ENCODE measurements at places on chromosomes 16 and 17. TPM values are rescaled to one million over a fixed set of nuclear protein-coding genes. Genes with fewer than 3 reads are reported as not detected.

HOXB5 gene
- 1.6 TPM for total RNA-seq

C16orf54 gene
- not detected for total RNA-seq

RAC3 gene
- 37.7 TPM for total RNA-seq

SOX8 gene
- 2.2 TPM for total RNA-seq

CKLF gene
- total RNA-seq: 61.6 TPM

PRSS53 gene
- total RNA-seq: 0.64 TPM

CRHR1 gene
- total RNA-seq: 0.07 TPM

NPW gene
- total RNA-seq: 1.0 TPM
